Trophoblast cell (in vitro differentiated cells and primary cell): ENCODE measurements at places on chromosomes 11 and 22.

GRCh38 chr11:121894581-121894980 is 221.4 kb downstream of the BLID start:
- no peak for DNase-seq

DNA sequence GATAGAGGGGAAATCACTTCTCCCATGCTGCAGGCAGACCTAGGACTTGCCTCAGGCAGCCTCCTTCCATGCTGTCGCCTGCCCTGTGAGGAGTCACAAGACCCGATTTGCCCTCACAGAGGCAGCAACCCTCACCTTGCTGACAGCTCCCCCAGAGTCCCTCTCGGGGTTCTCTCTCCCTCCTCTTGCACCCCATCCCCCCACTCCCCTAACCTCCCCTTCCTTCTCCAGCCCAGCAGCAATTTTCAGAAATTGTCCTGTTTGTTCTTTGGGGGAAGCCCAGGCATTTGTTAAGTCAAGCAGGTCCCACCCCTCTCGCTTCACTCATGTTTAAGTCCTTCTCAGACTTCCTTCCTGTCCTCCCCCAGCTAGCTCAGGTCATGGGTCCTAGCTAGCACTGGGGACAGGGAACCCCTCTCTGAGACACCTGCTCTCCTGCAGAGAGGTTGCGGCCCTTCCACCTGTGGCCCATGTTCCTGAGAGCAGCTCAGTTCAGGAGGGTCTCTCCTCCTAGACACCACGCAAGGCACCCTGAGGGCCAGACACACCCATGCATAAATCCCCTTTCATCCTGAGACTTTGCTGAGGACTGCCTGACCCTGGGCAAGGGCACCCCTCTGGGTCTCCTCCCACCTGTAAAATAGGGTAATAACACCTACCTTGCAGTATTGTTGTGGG is 6.3 kb upstream of the FXYD2 start:
- DNase-seq, result no peak

DNA sequence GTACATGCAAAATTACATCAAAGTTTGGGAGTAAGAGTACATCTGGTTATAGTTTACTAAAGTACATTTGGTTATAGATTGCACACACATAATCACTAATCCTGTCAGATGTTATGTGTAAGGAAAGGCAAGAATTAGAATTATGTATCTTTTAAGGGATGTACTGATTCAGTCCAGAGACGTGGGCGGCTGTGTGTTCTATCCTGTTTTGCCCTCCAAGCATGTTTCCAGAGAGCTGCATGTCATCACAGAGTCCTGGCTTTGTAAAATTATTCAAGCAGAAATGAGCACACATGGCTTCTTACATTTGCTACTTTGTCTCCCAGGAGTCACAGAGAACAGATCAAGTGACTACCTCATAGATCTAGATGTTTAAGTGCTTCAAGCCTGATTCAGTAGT is 33.2 kb upstream of the CEP126 start:
- DNase-seq, result no peak

DNA sequence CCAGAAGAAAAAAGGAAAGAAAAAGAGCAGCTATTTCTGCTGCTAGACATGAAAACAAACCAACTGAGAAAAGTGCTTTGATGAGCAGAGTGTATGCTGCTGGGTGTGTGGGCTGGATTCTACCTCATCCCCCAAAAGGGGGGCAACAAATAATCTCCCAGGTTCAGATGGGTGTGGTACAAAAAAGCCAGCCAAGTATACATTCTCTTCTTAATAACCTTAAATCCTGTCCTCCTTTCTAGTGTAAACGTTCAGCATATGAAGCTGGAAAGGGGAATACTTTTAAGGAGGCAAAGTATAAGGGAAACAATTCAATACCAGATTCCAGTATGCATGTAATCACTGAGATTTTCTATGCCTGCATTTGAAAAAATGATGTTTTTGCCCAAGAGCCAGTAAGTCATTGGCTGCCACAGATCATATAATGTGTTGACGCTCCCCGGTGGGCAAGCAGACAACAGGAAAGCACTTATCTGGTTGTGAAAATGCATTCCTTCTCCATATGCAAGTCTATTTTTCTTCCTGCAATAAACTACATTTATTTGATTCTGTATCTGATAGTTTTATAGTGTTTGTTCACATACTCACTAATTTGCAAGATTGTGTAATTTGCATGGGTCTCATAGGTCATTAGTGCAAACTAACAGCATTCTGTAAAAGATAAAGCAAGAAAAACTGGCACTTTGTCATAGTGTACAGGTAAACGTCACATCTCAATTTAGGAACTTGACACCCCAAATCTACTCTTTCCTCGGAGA is 201.1 kb downstream of the CADM1 start:
- no peak for DNase-seq

DNA sequence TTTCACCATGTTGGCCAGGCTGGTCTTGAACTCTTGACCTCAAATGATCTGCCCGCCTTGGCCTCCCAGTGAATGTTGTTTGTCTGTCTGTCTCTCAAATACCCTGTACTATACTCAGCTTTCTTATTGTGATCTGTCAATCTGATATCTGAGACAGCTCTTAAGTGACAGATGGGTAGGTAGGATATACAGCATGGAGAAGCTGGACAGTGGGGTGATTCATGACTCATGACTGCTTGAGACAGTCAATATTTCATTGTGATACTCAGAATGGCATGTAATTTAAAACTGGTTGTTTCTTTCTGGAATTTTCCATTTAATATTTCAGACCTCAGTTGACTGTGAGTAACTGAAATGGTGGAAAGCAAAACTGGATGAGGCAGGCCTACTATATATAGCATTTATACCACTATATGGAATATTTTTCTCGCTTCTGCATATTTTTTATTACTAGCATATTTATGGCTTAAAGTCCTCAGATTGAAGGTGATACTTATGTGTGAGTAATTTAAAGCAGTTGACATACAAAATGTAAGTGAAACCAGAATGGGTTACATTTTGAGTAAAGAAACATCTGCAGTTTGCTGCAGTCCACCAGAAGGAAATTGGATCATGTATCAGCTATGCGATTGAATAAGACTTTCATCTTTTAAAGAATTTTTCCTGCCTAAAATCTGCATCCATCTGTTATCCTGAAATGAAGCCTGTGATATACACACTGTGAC is 22.3 kb downstream of the ARHGAP42 start:
- no peak for DNase-seq

DNA sequence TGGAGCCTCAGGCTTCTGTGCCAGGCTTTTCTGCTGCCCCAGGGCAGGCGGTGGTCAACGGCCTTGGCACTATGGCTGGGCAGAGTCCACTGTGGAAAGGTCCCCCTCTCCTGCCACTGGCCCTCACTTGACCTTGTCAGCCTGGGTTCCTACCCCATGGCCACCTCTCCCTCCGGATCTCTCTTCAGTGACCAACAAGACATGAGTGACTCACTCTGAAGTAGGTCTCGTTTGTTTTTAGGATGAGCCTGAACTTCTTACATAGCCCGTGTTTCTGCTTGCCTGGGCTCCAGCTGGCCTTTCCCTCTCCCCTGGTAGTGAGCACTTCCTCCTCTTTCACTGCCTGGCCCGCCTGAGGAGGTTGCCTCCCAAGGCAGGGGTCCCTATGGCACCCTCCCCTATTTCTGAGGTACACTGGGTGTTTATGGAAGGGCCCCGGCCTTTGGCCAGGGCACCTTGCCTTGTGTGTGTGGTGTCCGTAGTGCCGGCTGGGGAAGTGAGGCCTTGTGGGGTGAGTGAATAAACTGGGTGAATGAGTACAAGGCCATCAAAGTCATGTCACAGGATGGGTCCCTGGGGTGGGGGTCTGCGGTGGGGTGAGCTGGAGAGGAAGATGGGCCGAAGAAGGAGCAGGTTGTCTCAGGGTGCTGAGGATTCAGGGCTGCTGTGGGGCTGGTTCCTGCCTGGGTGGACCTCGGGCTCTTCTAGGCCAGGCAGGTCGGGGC is 5.0 kb downstream of the SHANK3 start:
- DNase-seq, result no peak

- DNase-seq, result no peak
These were observed 600.1 kb upstream of the KIRREL3 start for GRCh38 chr11:127600674-127601073.

- no peak for DNase-seq
These were observed 69.0 kb upstream of the ZBED5 start for GRCh38 chr11:10926801-10927211.

DNA sequence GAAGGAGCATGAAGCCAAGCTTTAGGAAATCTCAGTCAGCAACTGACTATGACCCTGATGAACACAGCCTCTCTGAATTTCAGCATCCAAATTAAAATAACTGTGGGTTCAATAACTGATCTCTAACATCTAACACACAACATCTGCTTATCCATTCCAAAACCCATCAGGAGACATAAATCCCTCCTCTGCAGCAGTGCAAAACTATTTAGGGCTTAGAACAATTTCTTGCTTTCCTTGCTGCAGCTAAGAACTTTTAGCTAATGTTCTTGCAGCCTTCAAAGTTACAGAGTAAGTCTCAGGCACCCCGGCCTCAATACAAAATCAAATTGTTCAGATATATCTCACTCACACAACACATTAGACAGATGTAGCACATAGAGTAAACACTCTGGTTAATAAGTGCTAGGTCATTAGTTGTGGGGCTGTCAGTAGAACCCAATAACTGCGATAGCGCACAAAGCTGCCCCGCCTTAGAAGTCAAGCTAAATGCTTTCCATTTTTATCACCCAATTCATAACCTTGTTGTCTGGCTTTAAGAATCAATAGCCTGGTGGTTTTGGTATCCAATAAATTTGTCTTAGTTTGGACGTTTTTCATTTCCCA is 139.6 kb downstream of the LARGE1 start:
- DNase-seq, result no peak

DNA sequence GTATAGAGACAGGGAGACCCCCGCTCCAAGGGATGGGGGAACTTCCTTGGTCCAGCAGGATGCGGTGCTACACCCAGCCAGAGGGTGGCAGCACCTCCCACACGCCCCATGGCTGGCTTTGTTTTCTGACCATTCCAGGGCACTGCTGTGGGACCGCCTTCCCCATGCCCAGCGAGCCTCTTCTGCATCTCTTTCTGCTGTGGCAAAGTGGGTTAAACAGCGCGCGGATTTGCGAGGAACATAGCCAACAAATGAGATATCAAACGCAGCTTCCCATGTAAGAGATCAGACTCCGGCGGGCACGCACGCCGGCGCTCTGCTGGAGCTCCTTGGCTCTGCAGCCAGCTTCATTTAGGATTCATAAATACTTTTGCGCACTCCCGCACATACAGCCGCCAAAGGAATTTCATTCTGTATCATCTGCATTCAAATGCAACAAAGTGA is 485.8 kb upstream of the CADM1 start:
- DNase-seq, result no peak

- DNase-seq, result no peak
These were observed 21.4 kb downstream of the GTPBP1 start for GRCh38 chr22:38727123-38727522.

DNA sequence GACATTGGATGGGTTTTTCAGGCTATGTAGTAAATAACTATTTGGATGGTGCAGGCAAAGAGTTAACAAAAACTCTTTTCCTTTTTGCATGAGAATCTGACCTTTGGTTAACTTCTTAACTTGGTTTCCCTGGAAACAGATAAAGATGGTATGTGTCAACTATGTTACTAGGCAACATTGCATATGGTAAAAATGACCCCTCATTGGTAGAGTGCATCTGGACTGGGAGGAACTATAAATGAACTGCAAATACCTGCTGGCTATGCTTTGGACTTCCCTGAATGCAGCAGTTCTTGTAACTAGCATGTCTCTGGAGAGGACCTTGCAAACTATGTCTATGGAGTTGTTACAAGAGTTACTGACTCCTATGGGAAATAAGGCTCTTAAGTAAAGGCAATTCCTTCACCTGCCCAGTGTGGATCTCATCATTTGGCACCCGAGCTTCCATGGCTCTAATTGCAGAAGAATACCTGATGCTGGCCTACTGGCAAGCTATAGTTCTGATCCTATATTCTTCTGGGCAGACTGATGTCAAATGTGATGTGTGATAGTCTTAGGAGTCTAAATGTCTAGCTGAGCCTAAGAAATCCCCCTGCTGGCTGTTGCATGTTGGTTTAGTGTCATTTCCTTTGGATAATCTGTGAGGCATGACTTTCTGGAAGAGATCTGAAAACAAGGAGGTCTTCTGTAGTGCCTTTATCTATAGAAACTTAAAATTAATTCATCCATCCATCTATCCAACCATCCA is 126.7 kb upstream of the MTMR2 start:
- peak; percentile 96 for DNase-seq

DNA sequence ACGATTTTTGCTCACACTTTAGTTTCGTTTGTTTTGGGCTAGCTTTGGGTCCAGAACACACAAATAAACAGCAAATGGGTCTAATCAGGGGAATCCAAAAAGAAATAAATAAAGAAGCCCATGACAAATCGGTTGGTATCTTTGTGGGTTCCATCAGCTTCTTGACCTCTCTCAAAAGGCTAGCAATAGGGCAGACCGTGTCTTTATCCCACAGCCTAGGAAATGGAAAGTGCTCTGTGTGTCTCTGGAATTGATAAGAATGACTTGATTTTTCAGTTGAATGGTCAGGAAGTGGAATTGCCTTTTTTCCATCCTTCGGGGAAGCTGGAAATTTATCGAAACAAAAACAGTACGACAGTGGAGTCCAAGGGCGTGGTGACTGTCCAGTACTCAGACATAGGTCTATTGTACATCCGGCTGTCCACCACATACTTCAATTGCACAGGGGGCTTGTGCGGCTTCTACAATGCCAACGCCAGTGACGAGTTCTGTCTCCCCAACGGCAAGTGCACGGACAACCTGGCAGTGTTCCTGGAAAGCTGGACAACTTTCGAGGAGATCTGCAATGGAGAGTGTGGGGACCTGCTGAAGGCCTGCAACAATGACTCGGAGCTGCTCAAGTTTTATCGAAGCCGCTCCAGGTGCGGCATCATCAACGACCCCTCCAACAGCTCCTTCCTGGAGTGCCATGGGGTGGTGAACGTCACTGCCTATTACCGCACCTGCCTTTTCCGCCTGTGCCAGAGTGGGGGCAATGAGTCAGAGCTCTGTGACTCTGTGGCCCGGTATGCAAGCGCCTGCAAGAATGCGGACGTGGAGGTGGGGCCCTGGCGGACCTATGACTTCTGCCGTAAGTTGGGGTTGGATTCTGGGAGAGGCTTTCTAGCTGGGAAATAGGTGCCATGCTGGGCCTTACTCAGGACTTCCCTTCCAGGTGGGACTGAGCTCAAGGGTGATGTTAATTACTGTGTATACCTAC is 28.6 kb downstream of the TECTA start:
- peak; percentile 73 for DNase-seq
